ENCODE measurements at places on chromosomes 6 and 20.

GRCh38 chr6:124254941-124255685, 451.4 kb downstream of the NKAIN2 start:
- no peak for DNase-seq

- DNase-seq: no peak
Measured at GRCh38 chr6:169502445-169502844, 199.4 kb downstream of the WDR27 start.

GRCh38 chr20:1325173-1326030, 3.5 kb downstream of the SDCBP2 start:
- DNase-seq: peak; percentile 97

GRCh38 chr6:128487055-128487454, 33.3 kb downstream of the PTPRK start:
- DNase-seq: no peak

DNA sequence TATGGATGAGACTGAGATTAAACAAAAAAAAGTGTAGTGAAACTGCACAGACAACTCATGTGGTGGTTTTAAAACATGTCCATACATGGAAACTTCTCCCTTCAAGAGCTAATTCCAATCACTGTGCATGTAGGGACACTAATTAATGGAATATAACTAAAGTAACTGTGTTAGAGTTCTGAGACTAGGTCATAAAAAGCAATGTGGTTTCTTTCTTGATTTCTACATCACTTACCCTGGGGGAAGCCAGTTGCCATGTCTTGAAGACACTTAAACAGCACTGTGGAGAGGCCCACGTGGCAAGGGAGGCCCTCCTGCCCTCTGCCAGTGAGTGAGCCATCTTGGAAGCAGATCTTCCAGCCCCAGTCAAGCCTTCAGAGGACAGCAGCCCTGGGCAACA, 118.2 kb upstream of the DST start:
- no peak for DNase-seq

- no peak for DNase-seq
Measured at GRCh38 chr6:46048646-46049297, 33.1 kb upstream of the CLIC5 start.

DNA sequence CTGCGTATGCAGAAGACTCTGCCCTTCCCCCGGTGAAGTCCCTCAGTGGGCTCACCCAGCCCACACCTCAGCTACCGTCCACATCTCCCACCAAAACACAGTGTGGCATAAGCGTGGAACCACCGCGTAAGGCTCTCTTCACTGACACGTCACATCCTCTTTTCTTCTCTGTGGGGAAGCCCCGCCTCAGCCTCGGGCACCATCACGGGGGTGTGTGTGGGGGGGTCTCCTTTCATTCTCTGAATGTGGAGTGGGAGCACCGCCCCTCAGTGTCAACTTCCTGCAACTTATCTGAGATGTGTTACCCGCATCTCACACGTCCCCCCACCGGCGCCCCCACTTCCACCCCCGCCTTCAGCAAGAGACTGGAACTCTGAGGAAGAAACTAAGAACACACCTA, 388.4 kb upstream of the JARID2 start:
- peak; percentile 8 for DNase-seq

DNA sequence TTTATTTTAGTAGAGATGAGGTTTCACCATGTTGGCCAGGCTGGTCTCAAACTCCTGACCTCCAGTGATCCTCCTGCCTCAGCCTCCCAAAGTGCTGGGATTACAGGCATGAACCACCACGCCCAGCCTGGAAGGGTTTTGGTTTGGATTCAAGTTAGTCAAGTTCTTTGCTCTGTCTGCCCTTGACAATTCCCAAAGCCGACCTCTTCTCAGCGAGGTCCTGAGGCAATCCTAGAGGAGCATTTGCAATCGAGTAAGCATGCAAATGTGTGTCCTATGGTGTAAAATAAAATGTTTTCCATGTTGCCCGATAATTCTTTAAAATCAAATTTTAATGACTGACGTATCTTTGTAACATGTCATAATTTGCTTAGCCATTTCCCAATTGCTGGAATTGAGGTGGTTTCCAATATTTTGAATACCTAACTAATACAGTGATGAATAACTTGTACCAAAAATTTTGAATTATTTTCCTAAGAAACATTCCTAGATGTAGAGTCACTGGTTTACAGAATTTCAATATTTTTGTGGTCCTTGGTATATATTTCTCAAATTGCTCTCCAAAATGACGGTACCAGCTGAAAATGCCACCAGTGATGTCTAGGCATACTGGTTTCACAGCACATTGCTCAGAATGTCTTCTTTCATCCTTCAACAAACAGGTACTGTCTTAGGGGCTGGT, 38.7 kb downstream of the GTF2H5 start:
- no peak for DNase-seq

DNA sequence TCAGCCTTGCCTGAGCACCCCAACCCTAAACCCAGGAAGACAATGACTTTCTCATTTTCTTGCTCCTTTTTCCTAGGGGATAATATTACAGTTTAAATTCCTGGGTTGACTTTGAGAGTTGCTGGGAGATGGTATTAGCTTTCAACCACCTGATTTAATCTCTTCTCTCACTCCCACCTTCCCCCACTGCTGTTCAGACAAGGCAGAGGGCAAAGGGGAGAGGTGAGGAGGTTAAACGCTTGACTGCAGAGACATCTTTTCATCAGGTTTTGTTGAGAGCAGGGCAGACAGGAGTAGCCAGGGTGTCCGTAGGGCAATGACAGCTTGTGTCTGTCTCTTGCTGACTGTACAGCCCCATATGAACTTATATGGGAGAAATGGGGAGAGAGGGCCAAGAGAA, 811.2 kb downstream of the MAFB start:
- no peak for DNase-seq

GRCh38 chr6:107750176-107750797, 73.8 kb downstream of the SCML4 start:
- DNase-seq: no peak

- DNase-seq: no peak
Measured at GRCh38 chr6:113854531-113855499, 2.3 kb upstream of the MARCKS start.

- no peak for DNase-seq
Measured at GRCh38 chr20:53672484-53673129, 79.0 kb upstream of the ZNF217 start.

- no peak for DNase-seq
Measured at GRCh38 chr20:15597306-15597705, 975.9 kb downstream of the KIF16B start.

GRCh38 chr20:45153147-45153546, 21.6 kb upstream of the PI3 start:
- DNase-seq: no peak

DNA sequence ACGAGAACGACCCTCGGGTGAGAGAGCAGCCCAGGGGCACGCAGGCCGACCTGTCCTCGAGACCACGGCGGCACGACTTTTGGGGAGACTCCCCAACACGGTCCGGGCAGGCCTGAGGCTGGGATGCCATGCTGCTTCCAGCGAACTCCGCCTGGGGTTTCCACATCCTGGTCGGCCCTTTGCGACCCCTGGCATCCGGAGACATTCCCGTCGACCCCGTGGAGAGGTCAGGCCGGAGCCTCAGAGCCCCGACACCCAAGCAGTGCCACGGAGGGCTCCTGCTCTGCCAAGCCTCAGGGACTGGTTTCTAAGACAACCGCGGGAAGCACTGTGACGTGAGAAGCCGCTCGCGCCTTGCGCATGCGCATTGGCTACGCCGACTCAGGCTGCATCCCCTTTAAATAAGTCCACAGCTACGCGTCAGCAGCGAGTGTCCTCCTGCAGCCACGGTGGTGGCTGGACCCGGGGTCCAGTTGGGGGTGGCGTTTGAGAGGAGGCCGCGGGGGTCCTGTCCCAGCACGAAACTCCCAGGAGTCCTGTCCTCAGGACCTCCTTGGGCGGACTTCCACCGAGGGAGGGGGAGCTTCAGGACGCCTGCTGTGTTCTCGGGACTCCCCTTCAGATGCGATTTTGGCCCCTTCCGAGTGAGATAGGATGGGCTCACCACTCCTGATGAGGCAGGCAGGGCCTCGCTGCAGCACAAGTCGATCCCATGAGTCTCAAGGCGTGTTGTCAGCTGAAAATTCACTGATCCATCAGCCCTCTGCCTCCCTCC, 1089.3 kb upstream of the DEFB115 start:
- no peak for DNase-seq

GRCh38 chr20:44629542-44629941, 22.0 kb downstream of the ADA start:
- DNase-seq: no peak

DNA sequence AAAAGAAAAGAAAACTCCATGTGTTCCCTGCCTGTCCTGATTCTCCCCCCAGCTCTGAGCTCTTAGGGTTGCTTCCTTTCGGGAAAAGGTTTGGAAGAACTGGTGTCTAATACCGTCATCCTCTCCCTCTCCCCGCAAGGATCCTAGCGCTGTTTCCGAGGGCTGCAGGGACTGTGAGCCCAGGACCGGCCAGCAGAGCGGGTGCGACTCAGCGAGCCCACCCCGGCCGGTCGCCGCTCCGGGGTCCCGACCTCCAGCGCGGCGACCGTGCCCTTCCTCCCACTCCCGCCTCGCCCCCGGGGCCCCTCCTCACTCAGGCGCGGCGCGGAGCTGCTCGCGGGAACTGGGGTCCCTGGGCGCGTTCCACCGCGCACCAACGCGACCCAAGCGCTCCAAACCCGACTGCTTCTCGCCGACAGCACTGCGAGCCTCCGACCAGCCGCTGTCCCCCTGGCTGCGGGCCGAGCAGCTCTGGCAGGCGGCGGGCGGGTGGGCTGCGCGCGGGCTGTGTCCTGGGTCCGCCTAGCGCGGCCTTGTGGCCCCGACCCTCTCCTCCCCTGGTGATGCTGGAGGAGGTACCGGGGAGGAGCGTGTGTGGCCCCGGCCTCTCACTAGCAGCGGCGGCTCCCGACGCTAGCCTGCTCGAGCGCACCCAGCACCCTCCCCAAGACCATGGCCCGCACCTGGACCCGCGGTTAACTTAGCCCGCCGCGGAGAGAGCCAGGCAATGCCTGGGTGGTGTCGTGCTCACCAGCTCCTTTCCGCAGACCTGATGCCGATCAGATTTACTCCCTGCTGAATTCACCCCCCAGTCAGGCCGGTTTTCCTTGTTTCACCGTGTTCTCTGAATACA, at the start of gene PLA2G7:
Gene PLA2G7 (minus strand): TSS at position 509 of the 853 bp plus-strand sequence. CDS start 12,484 bp downstream, outside the sequence.
- no peak for DNase-seq

- DNase-seq: no peak
Measured at GRCh38 chr20:1830240-1830639, 65.0 kb upstream of the SIRPA start.

GRCh38 chr20:17614176-17614811, 44.4 kb downstream of the DSTN start:
- no peak for DNase-seq

DNA sequence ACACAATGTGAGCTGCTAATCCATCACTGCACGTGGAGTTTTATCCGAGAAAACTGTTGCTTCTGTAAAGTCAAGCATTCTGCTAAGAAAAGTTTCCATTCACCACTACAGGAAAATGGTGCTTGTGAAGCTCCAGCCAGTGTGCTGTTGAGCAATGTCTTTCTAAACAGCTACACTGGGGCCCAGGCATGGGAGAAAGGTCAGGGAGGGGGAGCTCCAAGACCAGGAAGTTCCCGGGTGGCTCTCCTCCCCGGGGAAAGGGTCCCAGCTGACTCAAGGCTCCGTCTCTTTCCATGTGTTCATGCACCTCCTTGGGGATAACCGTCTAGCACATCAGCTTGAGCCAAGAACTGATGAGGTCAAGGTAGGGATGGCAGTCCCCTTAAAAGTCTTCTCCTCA, 20.5 kb downstream of the RPP40 start:
- no peak for DNase-seq

DNA sequence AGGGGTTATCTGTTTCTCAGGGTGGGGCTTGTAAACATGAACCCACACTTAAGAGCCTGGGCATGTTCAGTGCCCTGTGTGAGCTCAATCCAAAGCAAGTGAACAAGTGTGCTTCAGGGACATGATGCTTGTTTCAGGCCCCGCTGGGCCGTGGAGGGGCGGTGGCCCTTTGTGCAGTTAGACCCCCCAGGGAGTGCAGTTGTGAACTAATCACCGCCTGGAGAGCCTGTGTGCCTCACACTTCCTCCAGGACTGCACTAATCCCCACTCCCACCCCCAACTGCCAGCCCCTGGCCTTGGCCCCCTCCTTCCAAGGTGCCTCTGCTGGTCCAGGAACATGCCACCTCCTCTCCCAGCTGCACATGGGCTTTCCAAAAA, 58.1 kb downstream of the RREB1 start:
- DNase-seq: no peak

GRCh38 chr6:159533568-159533967, 159.5 kb downstream of the SOD2 start:
- no peak for DNase-seq

GRCh38 chr20:46895906-46896242, 1.2 kb downstream of the EYA2 start:
- DNase-seq: no peak

GRCh38 chr20:63542696-63543095, 4.9 kb downstream of the SRMS start:
- no peak for DNase-seq

GRCh38 chr20:24785141-24786110, 163.6 kb upstream of the CST7 start:
- no peak for DNase-seq

DNA sequence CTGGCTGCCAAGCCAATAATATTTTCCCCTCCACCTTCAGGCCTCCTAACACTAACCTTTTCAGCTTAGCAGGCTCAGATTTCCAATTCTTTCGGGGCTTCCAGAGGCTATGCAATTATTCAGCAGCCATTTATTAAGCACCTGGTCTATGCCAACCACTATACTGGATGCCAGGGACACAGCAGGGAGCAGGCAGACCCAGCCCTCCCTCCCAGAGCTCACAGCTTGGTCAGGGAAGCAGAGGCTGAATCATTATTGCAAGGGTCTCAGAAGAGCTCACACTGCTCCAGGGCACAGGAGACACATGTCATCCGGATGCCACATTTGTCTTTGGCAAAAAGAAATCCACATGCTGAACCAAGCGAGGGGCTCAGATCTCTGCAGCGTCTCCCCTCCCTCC, 1.3 kb downstream of the BPIFB1 start:
- DNase-seq: no peak

GRCh38 chr20:48618631-48619030, 209.2 kb downstream of the PREX1 start:
- no peak for DNase-seq

DNA sequence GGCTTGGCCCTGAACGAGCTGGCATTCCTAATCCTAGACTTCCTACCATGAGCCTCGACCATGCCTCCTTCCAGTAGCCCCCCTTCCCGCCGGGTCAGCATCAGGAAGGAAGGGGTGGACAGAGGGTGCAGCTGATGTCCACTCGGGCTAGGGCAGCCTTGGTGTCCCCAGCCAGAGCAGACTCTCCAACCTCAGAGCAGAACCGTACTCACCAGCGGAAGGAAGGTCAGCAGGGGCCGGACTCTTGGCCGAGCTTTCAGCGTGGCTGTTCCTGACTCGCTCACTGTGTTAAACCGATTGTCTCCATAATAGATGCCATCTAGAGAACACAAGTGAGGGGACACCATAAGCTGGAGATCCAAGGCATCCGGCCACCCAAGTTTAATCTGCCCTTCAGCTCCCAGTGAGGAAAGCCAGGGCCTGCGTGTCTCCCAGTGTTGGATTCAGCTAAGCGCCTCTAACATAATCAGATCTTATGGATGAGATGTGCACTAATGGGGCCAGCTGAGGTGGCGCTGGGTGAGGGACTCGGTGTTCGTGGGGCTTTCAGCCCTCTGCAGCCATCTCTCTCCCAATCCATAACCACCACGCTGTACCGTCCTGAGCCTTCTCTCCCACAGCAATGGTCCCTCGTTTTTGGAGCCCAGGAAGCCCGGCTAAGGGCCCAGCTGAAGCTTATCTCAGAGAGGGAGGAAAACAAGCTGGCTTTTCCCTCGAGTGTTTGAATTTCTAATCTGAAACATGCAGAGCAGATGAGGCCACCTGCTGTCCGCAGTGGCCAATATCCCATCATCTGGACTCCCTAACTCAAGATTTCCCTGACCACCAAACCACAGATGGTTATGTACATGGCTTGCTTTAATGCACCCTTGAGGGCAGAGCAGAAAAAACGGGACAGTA, 13.7 kb downstream of the C6orf132 start:
- no peak for DNase-seq

All from T-helper 22 cell (primary cell).